Endothelial cell of umbilical vein (primary cell): ENCODE measurements at places on chromosomes 12 and 14.
A peak's percentile ranks its signal among the peaks of the same experiment; 100 is the strongest.

- peak; percentile 34 for DNase-seq
Observed at GRCh38 chr14:65791191-65791981, 378.9 kb downstream of the FUT8 start.

- no peak for DNase-seq
Observed at GRCh38 chr14:30603402-30603801, 18.7 kb upstream of the SCFD1 start.

DNA sequence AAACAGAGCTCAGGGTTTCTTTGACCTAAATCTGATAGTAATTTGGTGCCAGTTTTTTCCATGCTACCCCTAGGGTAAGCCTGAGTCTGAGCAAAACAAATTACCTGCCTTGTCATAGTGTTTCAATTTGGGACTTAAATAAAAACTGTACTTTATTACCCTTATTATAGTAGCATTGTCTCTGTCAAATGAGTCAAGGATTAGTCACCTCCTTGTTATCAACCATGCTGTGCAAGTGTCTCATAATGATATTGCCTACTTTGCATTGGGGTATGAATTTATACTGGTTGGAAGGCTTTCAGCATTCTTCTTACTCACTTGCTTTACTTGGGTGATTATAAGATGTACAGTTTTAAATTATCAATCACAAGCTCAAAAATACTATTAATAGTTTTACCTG lies 380.0 kb downstream of the LRFN5 start:
- no peak for DNase-seq

DNA sequence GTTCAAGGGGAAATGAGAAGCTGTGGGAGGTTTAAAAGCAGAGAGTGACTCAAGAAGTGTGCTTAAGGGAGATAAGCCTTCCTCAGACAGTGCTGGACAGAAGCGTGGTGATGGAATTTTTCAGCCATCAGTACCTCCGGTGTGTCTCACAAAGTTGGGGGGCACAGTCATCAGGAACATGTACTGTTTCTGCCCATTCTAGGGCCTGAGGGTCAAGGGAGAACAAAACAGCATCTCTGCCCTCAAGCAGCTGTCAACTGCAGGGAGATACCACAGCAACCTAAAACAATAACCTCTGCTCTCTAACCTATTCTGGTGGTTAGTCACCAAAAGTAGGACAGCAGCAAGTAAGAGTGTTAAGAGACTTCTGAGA lies 2.0 kb upstream of the STON2 start:
- no peak for DNase-seq
